ENCODE measurements at places on chromosomes 1 and 21. TPM values are rescaled to one million over a fixed set of nuclear protein-coding genes. Genes with fewer than 3 reads are reported as not detected.

Gene KCNE2
- total RNA-seq = 0.92 TPM

Gene BCL2L15
- 0.27 TPM for total RNA-seq

Gene C4BPB
- total RNA-seq = 0.47 TPM

Gene CELA2A
- total RNA-seq = not detected

Gene TRABD2B
- 6.0 TPM for total RNA-seq

All from mesothelial cell of epicardium (in vitro differentiated cells).